ENCODE measurements at places on chromosomes 6 and 20.

DNA sequence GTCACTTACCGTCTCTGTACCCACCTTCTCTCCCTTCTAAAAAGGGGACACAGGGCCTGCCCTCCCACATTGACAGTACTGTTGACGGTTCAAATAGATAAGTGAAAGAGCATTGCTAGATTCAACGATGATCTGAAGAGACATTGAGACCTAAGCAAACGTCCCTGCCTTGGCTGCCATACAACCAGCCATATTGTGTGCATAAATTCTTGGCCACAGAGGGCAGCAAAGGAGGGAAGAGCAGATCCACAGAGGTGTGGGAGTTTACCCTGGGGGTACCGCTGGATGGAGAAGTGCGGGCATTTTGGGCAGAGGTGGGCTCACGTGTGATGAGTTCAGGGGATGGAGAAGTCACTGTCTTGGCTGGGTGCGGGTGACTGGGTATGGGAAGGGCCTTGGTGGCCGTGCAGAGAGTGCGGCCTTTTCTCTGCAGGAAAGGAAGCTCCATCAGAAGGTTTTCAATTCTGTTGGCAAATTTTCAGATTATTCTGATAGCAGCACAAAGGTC, 85.6 kb downstream of the POPDC3 start:
- no peak for DNase-seq

DNA sequence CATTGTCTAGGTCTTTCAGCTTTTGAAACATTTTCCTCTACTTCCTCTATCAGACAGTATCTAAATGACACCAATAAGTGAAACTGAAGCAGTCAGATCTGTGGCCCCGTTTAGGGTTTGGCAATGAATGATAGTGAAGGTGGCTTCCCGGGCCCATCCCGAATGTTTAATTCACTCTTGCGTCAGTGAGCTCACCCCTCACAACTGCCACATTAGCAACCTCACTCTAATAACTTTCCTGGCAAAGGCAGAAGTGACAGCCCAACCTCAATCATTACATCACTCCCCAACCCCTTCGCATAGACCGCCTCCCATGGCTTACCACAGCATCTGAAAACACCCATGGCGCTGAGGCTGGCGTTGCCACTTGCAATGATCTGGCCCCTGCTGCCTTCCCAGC, 92.4 kb upstream of the CD83 start:
- no peak for DNase-seq

- no peak for DNase-seq
Measured at GRCh38 chr6:130927305-130927704, 100.1 kb downstream of the SMLR1 start.

- DNase-seq: no peak
Measured at GRCh38 chr20:47988676-47989075, 203.4 kb upstream of the SULF2 start.

GRCh38 chr6:162294029-162294428, 433.5 kb downstream of the PRKN start:
- DNase-seq: no peak

DNA sequence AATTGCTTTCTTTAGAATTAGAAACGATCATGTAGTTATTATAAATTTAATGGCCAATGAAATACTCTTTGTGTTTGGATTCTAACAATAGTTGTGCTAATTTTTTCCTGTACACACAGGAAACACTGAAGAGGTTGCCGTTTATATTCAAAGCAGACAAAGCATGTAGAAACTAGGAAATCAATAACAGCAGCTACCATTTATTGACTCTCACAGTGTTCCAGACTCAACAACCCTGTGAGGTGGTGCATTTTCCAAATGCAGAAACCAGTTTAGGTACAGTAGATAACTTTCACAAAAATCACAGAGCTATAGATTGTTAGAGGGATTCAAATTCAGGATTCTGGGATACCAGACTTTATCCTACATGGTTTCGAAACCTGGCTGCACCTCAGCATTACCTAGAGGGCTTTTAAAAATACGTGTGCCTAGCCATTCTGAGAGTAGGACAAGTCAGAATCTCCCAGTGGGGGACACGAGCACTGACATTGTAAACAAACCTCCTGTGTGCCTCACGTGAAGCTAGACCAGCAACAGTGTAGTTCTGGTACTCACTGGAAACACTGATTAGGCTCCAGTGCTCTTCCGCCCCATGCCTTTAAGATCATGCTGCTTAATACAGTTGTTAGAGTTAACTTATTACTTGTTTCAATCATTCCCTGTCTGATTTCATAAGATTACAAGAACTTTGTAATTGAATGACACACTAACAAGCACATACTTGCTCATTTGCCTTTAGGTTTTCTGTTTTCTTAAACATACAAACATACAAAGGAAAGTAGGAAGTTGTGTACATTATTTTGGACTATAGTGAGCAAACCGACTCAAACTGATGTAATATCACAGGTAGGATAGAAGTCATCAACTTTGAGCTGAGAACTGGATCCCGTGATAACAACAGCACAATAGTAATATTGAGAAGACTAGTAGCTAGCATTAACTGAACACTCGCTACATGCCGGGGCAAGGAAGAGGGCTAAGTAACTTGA, 65.8 kb downstream of the MAP3K4 start:
- DNase-seq: no peak

- DNase-seq: no peak
Measured at GRCh38 chr6:89564752-89565427, 73.7 kb downstream of the LYRM2 start.

DNA sequence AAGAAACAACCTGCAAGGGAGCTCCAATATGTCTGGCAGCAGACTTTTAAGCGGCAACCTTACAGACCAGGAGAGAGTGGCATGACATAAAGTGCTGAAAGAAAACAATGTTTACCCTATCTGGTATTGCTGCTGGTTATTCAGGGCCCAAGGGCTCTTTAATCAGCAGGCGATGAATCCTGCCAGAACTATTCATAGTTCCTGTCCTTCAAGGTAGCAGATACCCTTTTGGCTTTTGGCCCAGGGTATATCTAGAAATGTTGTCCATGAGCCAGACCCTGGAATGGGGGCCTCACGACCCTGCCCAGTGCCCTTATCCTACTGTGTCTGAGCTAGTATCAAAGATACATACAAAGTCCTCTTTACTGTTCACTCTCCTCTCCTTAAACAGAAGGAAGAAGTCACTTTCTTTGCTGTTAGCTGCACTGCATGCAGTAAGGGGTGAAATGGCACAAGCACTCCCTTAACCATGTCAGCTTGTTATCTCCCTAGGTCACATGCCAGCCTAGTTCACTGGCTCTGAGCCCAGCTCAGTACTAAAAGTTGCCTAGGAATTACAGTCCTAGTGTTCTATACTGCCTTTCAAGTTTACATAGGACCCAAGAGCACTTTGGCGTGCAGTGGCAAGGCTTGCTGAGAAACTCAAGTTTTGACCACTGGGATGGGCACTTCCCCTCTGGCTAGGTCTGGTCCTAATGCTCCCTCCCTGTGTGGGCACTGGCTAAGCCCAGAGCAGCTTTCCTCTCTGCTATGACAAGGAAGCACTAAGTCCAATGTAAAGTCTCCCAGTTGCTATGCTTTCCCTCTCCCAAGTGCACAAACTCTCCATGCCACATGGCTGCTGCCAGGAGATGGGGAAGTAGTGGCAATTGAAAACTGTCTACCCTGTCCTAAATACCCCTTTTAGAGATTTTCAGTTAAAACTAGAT, 122.0 kb downstream of the HTR1B start:
- DNase-seq: no peak

GRCh38 chr6:341914-342831, 49.4 kb upstream of the IRF4 start:
- no peak for DNase-seq

- DNase-seq: no peak
Measured at GRCh38 chr20:41436679-41437078, 70.1 kb upstream of the EMILIN3 start.

DNA sequence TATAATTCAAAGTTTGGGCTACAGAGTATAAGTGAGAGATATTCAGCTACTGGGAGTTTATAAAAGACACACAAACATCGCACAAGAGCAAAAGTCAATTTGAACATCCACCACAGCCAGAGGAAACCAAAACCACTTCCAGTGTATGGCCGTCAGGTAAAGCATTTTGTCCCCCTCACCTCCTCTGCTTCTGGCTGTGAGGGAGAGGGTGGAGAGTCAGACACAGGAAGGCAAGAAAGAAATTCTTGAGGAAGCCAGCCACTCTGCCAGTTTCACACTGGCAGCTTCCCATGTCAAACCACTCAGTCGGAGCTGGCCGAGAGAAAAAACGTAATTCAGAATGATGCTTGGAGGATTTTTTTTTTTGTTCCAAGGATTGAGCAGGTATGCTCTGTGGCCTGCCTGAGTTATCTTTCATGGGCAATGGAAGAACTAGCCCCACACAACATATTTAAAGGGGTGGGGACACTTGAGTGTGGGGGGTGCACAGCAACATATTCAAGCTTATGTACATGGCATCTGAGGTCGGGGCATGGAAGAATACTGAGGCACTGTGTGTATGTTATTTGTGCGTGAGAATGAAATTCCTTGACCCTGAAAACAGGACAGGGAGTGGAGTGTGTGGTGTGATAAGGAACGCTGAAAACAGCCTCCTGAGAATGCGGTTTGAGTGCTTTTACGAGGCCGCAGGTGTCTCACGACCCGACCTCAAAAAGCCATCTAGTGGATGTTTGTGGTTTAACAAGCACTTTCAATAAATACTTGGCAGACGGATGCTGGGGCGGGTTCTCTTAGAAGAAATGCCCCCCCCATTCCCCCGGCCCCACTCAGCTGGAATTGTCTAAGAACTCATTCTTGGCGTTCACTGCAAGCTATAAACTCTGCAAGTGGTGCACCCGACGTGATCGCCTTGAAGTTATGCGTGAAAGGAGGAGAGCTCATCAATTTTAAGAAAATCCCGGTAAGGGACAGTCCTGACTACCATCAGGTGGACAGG, 27.5 kb upstream of the ZBTB22 start:
- peak; percentile 70 for DNase-seq

- no peak for DNase-seq
Measured at GRCh38 chr6:79420054-79420453, 117.2 kb downstream of the LCA5 start.

DNA sequence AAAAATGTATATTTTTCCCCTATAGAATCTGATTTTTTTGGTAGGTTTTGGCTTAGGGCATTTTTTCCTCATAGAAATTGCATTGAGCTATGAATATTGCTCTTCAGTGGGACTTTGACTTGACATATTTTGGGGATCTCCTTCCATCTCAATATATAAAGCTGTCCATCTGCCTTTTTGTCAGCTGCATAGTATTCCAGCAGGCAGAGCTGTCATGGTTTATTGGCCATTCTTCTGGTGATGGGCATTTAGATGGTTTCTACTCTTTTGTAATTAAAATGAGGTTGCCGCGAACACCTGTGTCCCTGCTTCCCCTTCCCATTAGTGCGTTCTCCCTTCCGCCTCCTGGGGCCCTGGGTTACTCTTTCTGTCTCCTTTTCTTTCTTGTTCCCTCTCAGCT, 80.0 kb upstream of the NNAT start:
- DNase-seq: no peak

GRCh38 chr6:72861935-72862432, 240.1 kb downstream of the KCNQ5 start:
- no peak for DNase-seq

GRCh38 chr20:60266177-60266823, 308.1 kb downstream of the CDH26 start:
- no peak for DNase-seq

DNA sequence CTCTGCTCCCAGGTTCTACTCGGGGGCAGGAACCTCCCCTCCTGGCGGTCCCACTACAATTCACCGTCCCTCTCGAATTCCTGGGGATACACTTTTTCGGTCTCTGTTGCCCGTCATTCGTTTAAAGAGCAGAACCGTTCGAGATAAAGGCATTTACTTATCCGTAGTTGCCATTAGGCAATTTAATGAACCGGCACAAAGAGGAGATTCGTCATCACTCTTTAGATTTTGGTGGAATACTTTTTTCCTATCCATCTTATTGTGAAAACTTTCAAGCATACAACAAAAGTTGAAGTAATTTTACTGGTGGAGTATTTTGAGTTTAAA, 1.2 kb upstream of the CD24 start:
- DNase-seq: no peak

DNA sequence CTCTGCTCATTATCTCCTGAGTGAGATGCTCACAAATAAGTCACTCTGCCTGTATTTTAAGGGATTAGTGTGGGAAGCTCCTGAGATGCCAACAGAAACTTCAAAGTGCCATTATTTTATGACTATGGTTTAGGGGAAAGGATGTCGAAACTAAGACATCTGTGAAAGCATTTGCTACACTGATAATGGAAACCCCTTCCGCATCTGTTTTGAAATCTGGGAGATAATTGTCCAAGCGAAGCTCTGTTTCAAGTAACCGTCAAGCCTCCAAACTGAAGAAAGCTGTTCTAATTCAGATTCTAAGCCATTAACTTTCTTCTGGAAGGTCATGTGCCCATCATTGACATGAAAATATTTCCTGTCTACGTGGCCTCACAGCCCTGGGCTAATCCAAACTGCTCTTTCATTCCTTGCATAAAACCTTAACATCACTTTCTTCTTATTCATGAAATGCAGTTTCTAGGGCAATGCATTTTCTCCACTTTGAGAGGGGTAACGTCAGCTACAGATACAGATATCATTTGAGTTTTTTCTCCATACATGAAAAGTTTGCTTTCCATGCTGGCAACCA, 932.0 kb downstream of the C6orf118 start:
- no peak for DNase-seq

DNA sequence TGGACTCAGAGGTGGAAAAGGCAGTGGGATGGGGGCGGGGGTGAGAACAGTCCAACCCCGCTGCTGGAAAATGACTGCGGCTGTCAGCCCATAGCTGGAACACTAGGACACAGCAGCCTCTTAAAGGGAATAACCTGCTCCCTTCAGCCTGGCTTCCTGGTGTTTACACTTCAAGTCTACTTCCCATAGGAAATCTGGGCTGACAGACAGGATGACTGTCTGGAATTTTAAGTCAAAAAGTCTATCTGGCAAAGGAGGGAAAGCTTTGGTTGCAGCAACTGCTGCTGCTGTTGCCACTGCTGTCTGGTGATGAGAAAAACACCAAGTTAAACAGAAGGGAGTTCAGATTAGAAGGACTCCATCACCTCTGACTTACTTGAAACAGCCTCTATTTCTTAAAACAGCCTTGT, 44.9 kb downstream of the TNFRSF21 start:
- no peak for DNase-seq

All from activated CD4-positive, alpha-beta T cell treated with anti-CD3 and anti-CD28 coated beads for 48 hours (primary cell).